Fibroblast of upper back skin (primary cell): ENCODE measurements at places on chromosomes 2 and 18.

- no peak for DNase-seq
Observed at GRCh38 chr2:126685629-126686028, 29.7 kb downstream of the GYPC start.

GRCh38 chr2:235218486-235218907 is 266.7 kb downstream of the SH3BP4 start:
- no peak for DNase-seq

- DNase-seq, result no peak
Observed at GRCh38 chr18:50410008-50410407, 35.2 kb downstream of the SKA1 start.

DNA sequence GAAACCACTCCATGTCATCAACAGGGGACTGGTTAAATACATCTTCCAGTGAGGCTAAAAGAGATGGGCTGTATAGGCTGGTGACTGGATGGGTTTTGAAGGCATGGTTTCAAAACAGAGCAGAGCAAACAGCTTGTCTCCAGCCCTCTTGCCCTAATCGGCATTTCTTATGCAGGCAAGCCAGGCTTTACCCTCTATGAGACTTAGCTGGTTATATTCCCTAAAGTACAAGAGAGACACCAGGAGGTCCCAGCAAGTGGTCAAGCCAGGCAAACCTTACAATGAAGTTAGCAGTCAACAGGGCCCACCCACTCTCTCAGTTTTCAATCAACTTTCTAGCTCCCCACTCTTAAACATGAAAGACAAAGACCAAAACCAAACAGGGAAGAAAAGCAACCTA is 19.0 kb downstream of the OSBPL1A start:
- DNase-seq, result no peak

- no peak for DNase-seq
Observed at GRCh38 chr18:32566960-32567359, 96.3 kb upstream of the GAREM1 start.

GRCh38 chr2:32783469-32783868 is 155.6 kb downstream of the TTC27 start:
- no peak for DNase-seq

- DNase-seq, result no peak
Observed at GRCh38 chr2:134287323-134287722, 33.5 kb downstream of the MGAT5 start.

DNA sequence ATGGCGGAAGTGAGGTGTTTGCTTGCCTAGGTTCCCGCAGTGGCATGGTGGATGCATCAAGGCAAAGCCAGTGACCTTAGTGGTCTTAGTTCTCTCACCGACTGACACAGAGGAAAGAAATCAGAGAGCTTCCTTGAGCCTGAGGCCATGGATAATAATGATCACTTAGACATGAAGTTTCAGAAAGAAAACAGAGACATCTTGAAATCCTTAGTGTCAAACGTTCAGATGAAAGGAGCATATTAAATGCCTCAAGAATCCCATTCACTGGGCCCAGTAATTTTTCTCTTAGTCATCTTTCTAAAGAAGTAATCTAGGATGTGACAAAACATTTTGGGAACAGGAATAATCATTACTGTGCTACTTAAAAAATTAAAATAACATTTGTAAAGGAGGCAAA is 35.2 kb downstream of the COPS8 start:
- no peak for DNase-seq

- DNase-seq, result peak; percentile 46
Observed at GRCh38 chr2:237603718-237604362, 13.3 kb upstream of the RAB17 start.

DNA sequence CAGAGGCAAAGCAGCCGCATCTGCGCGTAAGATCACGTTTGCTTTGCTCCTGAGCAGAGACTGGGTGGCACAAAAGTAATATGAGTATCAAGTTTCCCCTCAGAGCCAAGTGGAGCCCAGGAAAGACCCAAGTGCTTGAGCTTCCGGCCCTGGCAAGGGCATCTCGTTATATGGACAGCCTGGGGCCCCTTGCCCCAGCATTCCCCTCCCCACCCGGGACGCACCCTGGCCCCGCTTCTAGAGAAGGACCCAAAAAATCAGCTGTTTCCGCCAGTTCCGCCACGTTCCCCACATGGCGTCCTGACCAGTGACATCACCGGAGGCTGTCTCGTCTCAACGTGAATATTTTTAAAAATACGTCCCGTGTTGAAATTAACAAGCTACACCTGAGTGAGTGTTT is 135.1 kb downstream of the NFATC1 start:
- DNase-seq, result no peak

DNA sequence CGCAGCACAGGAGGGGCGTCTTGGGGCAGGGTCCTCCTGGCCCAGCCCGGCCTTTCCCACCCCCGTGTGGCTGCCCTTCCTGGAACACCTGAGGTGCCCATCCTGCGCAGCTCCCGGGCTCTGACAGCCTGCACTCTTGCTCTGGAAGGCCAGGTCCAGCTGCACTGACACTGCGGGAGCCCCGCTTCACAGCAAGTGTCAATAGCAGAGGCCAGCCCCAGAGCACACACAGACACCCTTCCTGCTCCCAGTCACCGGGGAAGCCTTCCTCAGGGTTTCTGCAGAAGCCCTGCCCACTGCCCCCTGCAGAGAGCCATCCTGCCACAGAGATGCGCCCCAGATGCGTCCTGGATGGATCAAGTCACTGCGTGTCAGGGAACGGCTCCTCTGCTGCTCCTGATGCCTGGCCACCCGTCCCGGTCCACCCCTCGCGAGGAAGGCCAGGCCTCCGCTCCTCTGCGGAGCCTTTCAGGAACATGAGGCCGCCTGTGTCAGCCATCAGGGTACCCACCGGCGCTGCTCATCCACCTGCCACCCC is 519.2 kb upstream of the MYT1L start:
- no peak for DNase-seq

- no peak for DNase-seq
Observed at GRCh38 chr18:136433-136832, 21.9 kb upstream of the USP14 start.

DNA sequence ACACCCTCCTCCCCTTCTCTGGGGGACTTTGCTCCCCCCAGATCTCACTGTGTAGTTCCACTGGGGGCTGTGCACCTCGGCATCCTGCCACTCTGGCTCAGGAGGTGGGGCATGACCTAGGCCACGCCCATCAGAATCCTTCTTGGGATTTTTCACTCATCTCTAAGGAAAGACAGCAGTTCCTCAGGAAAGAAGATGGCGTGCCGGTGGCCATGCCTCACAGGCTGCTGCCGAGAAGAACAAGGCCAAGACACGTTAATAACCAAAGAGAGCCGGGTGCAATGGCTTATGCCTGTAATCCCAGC is 3.2 kb downstream of the NMUR1 start:
- no peak for DNase-seq

DNA sequence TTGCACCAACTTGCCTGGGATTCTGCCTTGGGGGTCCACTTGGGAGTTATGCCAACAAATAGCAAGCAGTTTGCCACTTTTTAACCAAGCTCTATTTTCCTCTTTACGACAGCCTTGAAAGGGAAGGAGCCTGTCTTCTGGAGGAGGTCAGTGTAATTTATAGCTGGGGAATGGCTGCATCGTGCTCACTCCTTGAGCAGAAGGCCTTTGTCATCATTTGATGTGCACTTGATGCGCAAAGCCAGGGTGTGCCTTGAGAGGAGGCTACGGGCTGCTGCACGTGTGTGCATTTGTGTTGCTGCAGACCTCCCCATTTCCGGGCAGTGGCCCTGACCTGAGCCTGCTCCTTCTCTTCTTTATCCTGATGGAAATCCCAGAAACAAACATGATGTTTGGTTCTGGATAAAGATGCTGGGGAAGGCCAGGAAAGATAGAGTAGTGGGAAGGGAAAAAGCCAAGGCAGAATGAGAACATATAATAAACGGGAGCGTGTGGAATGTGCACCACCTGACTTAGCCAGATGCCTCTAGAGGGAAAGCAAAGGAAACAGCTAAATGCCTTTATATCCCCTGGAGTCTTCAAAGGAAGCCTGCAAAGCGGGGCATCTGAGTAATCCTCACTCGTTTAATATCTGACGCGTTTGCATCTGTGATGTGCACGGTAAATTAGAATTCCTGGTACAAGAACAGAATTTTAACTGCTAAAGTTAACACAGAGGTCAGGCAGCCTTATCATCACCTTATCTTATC is 68.3 kb upstream of the ZNF521 start:
- peak; percentile 59 for DNase-seq

DNA sequence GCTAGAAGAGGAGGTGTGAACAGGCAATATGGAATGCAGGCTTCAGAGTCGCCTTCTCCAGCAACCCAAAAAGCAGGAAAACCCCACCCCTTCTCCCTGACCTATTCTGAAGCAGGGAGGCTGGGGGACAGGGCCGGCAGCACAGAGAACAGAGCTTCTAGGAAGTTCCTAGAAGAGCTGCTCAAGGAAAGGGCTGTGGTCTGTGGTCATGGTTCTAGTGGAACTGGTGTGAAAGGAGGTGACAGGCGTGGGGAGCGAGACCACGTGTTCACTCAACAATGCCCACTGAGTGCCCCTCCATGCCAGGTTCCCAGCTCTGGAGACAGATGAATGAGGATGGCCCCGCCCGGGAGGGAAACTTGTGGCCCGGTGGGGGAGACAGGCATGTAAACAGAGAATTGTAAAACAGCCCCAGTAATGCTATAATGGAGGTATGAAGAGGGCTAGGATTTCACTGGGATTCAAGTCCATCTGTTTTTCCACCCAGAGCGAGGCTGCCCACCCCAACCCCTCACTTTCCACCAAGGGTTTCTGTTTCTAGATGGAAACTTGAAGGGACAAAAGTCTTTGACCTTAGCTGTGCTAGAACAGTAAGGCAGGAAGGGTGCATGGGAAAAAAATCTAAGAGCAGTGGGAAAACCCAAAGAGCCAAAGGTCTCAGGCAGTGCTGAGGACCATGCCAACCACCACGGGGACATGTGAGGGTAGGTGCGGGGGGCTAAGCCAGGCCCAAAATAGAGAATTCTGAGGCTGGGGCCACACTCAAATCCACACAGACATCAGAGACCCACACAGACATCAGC is 71.8 kb downstream of the TNS1 start:
- peak; percentile 63 for DNase-seq

DNA sequence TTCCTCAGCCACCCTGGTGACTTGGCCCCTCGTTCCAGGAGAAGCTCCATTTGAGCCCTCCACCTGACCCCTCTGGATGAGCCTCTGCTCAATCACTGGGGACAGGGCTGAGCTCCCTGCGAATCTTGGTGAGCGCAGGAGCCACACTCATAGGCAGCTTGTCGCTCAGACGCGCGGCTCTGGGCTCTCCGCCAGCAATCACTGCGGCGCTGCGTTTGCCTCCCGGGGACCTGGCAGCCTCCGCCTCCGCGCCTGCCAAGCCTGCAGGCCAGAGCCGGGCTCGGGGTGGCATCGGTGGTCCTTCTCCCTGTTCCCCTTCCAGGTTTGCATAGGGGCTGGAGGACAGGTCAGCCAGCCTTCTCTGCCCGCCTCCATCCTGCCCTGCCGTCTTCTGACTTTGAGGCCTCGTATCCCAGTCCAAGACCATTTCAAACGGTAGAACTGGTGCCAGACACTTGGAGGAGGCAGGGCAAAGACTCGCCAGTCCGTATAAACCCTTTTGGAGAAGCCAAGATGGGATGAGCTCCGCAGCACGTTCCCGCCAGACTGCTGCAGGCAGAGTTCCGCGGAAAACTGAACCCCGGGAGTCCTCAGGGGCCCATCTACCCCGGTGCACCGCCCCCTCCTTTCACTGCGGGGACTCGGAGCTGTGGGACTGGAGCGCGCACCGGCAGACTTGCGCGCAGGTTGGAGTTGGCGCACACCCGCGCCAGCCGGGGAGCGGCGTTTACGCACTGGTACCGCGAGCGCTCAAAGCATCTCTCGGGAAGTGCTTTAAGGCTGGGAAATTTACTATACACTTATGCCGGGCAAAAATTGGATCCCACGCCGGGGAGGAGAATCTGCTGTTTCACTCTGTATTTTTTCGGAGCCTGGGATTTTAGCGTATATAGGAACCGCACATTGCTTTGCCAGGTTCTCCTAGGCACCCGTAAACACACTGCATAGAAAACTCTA is 1.1 kb upstream of the TACR1 start:
- DNase-seq, result no peak

GRCh38 chr18:40133253-40133652 is 1821.8 kb upstream of the PIK3C3 start:
- no peak for DNase-seq

DNA sequence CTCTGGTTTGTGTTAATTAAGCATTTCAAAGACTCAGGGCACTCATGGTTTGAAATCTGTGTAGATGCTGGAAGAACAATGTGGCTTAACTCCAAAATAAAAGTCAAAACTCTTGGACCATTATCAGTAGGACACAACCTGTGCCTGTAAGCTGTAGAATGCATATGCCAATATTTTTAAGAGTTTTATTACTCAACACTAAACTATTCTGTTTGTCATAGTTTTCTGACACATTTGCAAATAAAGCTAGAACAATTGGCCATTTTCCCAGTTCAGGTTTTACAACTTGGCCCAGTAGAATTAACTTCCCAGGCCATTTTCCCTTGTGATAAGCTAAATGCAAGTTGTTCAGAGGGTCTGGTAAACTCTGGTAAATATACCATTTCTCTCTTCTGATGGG is 713.1 kb downstream of the CBLN2 start:
- peak; percentile 4 for DNase-seq

- no peak for DNase-seq
Observed at GRCh38 chr18:48703028-48703386, 164.2 kb downstream of the CTIF start.

GRCh38 chr2:143231254-143231645 is 102.0 kb downstream of the ARHGAP15 start:
- DNase-seq, result no peak

DNA sequence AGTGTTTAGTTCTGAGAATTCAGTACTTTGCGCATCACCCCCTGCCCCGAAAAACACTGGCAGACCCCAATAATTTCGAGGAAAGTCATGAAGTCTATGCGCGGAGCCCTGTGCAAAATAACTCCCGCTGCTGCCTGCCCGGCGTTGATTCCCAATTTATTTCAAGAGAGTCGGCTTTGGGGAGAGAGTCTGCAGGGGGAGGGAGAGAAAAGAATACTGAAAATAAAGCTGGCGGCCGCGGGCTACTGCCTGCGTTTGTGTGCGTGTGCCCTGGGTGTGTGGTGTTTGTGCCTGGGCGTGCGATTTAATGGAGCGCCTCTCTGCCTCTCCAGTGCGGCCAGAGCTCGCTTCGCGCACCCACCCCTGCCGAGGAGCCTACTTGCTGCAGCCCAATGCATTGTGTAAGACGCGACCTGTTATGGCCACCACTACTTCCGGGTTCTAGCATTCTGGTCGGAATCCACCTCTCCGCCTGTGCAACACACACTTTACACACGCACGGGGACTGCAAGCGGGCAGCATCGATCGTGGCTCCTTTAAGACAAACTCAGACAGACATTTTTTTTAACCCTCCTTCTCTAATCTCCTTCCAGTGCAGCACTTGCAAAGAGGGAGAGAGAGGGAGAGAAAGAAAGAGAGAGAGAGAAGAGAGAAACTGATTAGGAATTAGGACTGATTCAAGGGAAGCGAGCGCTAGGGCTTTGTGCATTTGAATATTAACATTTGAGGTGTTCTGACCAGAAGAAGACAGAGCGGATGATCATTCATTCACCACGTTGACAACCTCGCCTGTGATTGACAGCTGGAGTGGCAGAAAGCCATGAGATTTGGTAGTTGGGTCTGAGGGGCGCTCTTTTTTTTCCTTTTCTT is at the start of gene MEIS1:
Gene MEIS1 (plus strand): TSS at position 447 of the 870 bp plus-strand sequence. CDS start 732 bp downstream, outside the sequence.
- peak; percentile 99 for DNase-seq

DNA sequence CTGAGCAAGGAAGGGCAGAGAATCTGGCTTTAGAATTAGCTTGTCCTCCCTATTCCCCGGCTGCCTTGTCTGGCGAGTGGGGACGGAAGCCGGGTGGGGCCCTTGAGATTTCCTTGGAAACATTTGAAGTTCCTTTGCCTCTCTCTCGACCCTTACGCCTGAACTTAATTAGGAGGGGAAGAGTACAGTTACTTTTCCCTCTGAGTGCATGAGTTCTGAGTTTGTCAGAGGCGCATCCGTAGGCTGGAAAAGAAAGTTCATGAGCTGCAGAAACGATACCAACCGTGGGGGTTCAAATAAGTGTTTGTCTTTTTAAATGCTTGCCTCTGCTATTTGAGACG is 468 bp downstream of the PIKFYVE start:
- DNase-seq, result no peak
